ENCODE measurements at places on chromosomes 6 and 20.

- no peak for DNase-seq
Observed at GRCh38 chr6:70797625-70798024, 129.9 kb downstream of the SMAP1 start.

GRCh38 chr20:45052698-45053429 lies 48.1 kb downstream of the KCNS1 start:
- no peak for DNase-seq

- no peak for DNase-seq
Observed at GRCh38 chr6:75621846-75622245, 20.2 kb downstream of the SENP6 start.

DNA sequence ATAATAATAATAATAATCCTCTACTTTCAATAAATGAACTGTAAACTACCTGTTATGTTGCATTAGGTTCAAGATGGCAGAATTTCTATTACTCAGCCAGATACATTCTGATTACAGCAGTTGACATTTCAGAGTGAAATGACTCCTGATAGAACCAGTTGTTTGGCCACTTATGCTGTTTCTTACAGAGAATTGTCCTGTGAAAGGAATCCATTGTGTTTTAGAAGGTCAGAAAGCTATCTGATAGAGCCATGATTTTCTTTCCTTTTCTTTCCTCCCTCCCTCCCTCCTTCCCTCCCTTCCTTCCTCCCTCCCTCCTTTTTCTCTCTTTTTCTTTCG lies 16.6 kb downstream of the GJA10 start:
- no peak for DNase-seq

- no peak for DNase-seq
Observed at GRCh38 chr20:44234566-44235317, 12.4 kb upstream of the GDAP1L1 start.

- DNase-seq: no peak
Observed at GRCh38 chr6:151341476-151342195, 49.7 kb downstream of the ZBTB2 start.

DNA sequence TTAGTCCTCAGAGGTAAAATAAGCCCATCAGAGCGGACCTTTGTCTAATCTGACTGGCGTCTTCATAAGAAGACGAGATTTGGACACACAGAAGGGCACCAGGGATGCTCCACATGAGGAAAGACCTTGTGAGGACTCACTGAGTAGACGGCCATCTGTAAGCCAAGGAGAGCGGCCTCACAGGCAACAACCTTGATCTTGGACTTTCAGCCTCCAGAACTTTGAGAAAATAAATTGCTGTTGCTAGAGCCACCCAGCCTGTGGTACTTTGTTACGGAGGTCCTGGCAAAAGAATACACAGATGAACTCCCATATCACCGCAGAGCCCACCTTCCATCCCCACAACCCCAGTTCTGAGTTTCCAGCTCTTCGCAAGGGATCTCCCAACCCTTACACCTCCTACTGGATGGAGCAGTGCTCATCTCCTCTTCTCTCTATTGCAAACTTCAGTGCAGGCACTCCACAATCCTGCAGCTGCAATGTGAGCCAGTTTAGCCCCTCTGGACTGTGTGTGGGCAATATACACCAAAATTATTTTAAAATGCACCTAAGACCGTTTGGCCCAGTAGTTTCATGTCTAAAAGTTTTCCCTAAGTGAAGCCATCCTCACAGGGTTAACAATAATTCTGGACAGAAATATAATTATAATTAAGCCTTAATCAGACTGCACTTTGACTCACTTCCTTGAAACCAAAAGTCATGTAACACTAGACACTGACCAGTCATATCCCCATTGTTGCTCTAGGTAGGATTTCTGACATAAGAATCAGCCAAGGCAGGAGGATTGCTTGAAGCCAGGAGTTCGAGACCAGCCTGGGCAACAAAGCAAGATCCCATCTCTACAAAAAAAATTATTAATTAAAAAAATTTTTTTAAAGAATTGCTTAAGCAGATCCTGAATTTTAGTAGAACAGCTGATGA lies 8.8 kb upstream of the TRIM31 start:
- no peak for DNase-seq

- no peak for DNase-seq
Observed at GRCh38 chr20:61587681-61588289, 335.7 kb downstream of the CDH4 start.

GRCh38 chr6:74534465-74535211 lies 671.2 kb downstream of the COL12A1 start:
- DNase-seq: no peak

DNA sequence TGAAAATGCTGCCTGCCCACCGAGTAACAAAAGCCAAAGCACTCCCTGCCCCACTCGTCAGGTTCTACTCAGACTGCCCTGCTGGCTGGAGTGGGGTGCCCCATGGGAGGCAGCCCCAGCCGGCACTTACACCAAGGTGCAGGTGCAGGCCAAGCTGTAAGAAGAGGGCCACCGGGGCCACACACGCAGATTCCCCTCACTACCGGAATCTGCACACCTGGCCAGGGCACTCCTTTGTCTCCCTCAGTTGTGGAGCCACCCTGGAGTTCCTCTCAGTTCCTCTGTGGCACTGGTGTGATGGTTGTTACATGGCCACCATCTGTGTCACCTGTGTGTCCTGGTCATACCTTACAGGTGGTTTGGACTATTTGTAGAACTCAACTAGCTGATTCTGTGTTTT lies 112.4 kb downstream of the FOXO3 start:
- no peak for DNase-seq

GRCh38 chr6:170279977-170280688 lies 10.7 kb downstream of the DLL1 start:
- no peak for DNase-seq

DNA sequence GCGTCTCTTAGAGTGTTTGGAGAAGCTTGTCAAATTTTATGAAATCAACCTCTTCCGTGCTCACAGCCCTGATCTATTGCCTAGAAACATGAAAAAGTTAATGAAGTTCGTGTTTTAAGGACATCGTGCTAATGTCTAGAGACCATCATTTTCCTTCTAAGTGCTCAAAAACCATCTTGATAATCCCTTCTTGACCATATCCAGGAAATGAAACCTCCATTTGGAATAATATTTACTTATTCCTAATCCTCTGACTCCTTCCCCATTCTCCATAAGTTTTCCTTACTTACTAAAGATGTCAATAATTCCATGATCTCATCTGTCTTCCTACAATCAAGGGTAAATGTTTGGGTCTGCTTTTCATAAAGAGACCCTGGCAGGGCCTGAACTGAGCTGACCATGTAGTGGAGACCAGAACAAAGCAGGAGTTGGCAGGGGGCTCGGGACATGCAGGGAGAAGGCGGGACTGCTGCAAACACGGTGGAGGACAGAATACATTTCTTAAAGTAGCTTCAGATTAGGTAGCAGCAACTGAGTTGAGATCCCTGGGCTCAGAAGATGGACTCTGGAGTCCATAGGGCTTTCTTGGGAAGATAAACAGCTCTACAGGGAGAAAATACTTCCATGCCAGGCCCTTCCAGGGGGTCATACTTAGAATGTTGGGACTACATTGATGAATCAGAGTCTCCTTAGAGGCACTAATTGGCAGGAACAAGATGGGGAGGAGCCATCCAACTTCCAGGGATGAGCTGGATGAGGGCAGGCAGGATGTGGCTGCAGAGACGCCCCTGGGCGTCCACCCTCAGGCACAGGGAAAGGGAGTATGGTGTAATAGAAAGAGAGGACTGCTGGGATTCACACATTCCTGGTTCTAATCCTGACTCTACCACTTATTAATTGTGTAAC lies 100.7 kb downstream of the RIN2 start:
- DNase-seq: no peak

DNA sequence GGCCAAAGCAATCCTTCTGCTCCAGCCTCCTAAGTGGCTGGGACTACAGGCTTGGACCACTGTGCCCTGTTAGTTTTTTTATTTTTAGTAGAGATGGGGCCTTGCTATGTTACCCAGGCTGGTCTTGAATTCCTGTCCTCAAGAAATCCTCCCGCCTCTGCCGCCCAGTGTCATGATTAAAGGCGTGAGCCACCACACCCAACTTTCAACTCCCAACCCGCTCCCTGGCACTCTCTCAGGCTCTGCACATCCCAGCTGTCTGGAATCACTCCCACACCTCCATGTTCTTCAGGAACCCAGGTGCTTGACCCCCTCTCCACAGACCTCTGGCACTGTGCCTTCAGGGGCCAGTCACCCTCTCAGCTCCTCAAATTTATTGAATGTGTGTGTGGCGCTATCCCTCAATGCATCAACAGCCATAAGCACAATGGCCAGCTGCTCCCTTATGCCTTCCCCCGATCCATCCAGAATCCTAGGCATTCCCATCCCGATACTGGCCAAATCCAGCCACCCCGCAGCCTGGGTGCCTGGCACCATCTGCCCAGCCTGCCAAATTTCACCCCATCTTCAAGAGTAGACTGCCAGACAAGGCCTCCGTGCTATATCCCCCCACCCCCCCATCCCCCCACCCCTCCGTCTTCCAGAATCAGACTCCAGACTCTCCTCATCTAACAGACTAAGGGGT lies 647 bp upstream of the POU5F1 start:
- DNase-seq: no peak

DNA sequence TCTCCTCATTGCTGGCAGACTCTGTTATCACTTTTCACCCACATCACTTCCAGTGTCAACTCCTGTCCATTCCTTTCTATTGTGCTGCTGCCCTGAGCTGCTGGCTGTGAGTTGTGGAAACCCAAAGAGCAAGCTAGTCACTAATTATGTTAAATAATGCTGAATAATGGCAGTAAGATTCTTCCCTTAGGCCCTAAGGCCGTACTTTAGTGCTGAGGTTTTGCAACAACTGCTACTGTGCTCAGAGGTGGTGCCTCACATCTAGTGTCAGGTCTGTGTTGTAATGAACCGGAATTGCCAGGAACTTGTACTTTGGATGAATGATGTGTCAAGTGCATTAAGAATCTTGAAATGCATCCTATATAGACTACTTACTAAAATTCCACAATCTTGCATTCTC lies 372.2 kb upstream of the RNF217 start:
- DNase-seq: no peak

- no peak for DNase-seq
Observed at GRCh38 chr20:57450931-57451330, 59.7 kb downstream of the RBM38 start.

GRCh38 chr6:108133594-108134179 lies 32.1 kb upstream of the NR2E1 start:
- no peak for DNase-seq

GRCh38 chr6:41874741-41875140 lies 20.4 kb downstream of the USP49 start:
- no peak for DNase-seq

DNA sequence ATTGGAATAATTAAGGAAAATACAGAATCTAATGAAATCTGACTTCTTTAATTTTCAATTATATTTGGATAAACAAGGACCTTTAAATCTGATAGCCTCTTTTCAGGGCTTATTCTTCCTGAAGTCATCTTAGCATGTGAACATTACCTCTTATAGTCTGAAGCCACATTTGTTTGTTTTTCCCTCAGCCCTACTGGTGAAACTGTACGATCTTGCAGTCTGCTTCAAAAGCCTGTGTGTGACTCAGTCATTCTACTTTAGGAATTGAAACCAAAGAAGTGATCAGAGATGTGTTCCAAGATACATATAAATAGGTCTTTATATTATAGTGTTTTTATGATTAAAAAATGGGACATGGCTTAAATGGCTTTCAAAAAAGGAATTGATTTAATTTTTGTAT lies 67.5 kb downstream of the MACROD2 start:
- no peak for DNase-seq

GRCh38 chr6:25388776-25389175 lies 109.6 kb downstream of the CARMIL1 start:
- no peak for DNase-seq

GRCh38 chr6:70956451-70957283 lies at the start of gene B3GAT2:
TSS of gene B3GAT2 (minus strand) at chr6:70957060. CDS start at chr6:70956429, 631 bp downstream.
- no peak for DNase-seq

DNA sequence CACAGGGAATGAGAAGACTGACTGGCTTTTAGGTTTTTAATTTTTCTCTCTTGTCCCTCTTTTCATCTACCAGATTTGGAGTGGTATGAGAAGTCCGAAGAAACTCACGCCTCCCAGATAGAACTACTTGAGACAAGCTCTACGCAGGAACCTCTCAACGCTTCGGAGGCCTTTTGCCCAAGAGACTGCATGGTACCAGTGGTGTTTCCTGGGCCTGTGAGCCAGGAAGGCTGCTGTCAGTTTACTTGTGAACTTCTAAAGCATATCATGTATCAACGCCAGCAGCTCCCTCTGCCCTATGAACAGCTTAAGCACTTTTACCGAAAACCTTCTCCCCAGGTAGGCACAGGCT lies 644 bp downstream of the MAD2L1BP start:
- DNase-seq: no peak

- no peak for DNase-seq
Observed at GRCh38 chr20:20806121-20807095, 94.0 kb upstream of the RALGAPA2 start.

- no peak for DNase-seq
Observed at GRCh38 chr6:102841060-102841459, 1447.6 kb downstream of the GRIK2 start.

Data from stimulated activated CD4-positive, alpha-beta T cell treated with anti-CD3 and anti-CD28 coated beads, Interleukin-15, amount 100 ng/mL, for 1 hour (primary cell).